ENCODE measurements at places on chromosomes 4 and X.

GRCh38 chr4:176563591-176563990 lies 229.1 kb downstream of the VEGFC start:
- H3K27ac ChIP-seq, result no peak overlapping the region
- no peaks in the 10 kb centered on the region for H3K4me1 ChIP-seq
- DNase-seq, result no peak
- H3K36me3 ChIP-seq, result no peaks in the 10 kb centered on the region

DNA sequence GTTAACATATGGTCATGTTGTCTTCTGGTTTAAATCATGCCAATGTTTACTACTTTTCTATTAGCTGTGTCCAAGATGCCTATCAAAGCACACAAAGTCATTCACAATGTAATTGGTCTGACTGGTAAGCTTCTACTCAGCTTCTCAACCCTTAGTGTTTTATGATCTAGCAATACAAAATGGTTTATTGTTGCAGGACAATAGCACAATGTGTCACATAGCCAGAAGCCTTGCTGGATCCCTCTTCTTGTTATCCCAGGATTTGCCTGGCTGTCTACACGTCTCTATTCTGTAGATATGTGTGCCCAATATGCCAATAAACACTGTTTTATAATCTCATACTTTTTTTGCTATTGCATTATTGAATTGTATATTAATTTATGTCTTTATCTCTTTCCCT lies 1111.0 kb upstream of the AGA start:
- H3K4me3 ChIP-seq, result no peak overlapping the region
- no peak overlapping the region for H3K27ac ChIP-seq
- H3K27me3 ChIP-seq, result no peaks in the 10 kb centered on the region
- no peak for DNase-seq
- H3K4me1 ChIP-seq, result no peaks in the 10 kb centered on the region

- no peak overlapping the region for H3K4me3 ChIP-seq
- no peak for DNase-seq
- H3K27me3 ChIP-seq, result no peaks in the 10 kb centered on the region
- no peaks in the 10 kb centered on the region for H3K4me1 ChIP-seq
Measured at GRCh38 chr4:164508771-164509170, 245.2 kb upstream of the SMIM31 start.

DNA sequence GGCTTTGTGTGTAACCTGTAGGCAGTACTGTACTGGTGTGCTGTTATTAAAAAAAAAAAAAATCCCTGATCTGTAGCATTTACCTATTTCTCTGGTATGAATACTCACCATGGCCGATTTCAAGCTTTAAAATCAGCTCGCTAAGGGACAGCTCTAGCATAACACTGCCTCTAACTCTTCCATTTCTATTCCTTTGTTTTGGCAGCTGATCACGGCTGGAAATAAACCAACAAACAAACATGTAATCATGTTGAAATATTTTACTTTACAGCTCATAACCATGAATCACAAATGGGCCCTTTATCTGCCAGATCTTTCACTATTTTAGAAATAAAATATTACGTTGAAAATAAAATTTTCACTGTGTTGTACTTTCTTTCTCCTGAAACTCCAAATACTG lies 60.5 kb upstream of the IL15 start:
- DNase-seq, result no peak
- no peaks in the 10 kb centered on the region for H3K4me1 ChIP-seq
- H3K36me3 ChIP-seq, result no peaks in the 10 kb centered on the region
- no peaks in the 10 kb centered on the region for H3K27me3 ChIP-seq
- H3K27ac ChIP-seq, result no peak overlapping the region
- H3K4me3 ChIP-seq, result no peak overlapping the region

DNA sequence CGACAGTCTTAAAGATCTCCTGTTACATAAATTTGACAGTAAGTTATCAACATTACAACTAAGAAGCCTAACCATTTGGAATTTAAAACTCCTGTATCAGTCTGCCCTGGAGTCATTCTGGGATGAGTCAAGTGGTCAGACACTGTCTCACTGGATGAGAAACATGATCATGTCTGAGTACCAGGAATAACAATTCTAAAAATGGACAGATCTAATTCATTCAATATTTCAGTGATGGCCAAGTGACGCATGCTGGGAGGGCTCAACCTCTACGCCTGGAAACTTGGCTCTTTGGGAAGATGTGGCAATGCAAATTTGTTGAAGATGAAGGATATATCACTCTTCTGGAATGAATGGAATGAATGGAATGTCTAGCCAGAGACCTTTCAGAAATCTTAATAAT lies 1427.2 kb downstream of the STIM2 start:
- H3K27me3 ChIP-seq, result no peaks in the 10 kb centered on the region
- no peaks in the 10 kb centered on the region for H3K4me1 ChIP-seq

DNA sequence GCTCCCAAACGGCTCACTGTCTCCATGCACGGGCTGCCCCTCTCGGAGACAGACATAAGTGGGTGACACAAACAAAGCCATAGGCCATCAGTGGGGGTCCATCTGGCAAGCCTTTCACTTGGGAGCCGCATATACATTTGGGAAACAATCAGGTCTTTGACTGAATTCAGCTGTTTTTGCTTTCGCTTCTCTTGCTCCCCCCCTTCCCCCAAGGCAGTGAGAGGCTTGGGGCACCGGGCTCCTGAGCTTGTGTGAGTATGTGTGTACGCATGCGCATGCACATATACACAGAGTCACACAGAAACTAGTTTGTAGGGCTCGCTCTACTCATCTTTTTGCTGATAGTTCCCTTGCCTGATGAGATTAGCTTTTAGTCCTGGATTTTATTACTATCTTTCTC lies 284.4 kb downstream of the AFF2 start:
- no peak for DNase-seq
- no peaks in the 10 kb centered on the region for H3K4me1 ChIP-seq
- H3K36me3 ChIP-seq, result no peaks in the 10 kb centered on the region

- H3K36me3 ChIP-seq, result no peaks in the 10 kb centered on the region
- no peak overlapping the region for H3K27ac ChIP-seq
- H3K4me3 ChIP-seq, result no peak overlapping the region
- no peak for DNase-seq
Measured at GRCh38 chr4:74021601-74022000, 16.9 kb downstream of the CXCL3 start.

DNA sequence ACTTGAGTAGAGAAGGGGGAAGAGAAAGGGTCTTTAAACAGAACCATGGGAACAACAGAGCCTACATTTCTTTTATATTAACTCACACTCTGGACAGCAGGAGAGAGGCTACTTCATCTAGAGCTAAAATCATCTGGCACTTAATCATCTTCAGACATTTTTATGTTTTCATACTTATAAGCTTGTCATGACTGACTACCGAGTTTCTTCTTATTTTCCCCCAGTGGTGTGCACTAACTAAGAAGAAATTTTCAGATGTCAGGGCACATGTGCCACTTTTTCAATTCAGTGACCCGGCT lies 11.8 kb upstream of the RTL5 start:
- H3K4me1 ChIP-seq, result peaks cover 33% of the 10 kb centered on the region
- H3K36me3 ChIP-seq, result no peaks in the 10 kb centered on the region
- H3K4me3 ChIP-seq, result no peak overlapping the region
- H3K27ac ChIP-seq, result no peak overlapping the region
- peaks cover 37% of the 10 kb centered on the region for H3K27me3 ChIP-seq

- DNase-seq, result no peak
- no peak overlapping the region for H3K4me3 ChIP-seq
- H3K27ac ChIP-seq, result no peak overlapping the region
- H3K4me1 ChIP-seq, result no peaks in the 10 kb centered on the region
- H3K27me3 ChIP-seq, result no peaks in the 10 kb centered on the region
- no peaks in the 10 kb centered on the region for H3K36me3 ChIP-seq
Measured at GRCh38 chr4:164318350-164318749, 435.6 kb upstream of the SMIM31 start.

DNA sequence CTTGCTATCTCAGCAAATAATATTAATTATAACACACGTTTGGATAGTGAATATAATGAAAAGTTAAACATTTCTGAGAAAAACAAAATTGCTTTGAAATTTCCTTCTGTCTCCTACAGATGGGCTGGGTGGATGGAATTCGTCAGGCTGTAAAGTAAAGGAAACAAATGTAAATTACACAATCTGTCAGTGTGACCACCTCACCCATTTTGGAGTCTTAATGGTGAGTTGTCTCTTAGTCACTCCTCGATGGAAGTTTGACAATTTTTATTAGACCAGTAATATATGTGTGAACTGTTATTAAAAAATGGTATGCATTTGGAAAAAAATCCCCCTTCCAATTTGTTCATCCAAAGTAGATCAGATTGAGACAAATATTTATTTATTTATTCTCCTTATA lies 92.5 kb upstream of the BRS3 start:
- H3K4me3 ChIP-seq, result no peak overlapping the region
- H3K27ac ChIP-seq, result no peak overlapping the region
- DNase-seq, result no peak

GRCh38 chr4:47218631-47219030 lies 187.3 kb downstream of the GABRB1 start:
- no peaks in the 10 kb centered on the region for H3K36me3 ChIP-seq
- H3K27me3 ChIP-seq, result no peaks in the 10 kb centered on the region
- no peak for DNase-seq
- no peak overlapping the region for H3K4me3 ChIP-seq

DNA sequence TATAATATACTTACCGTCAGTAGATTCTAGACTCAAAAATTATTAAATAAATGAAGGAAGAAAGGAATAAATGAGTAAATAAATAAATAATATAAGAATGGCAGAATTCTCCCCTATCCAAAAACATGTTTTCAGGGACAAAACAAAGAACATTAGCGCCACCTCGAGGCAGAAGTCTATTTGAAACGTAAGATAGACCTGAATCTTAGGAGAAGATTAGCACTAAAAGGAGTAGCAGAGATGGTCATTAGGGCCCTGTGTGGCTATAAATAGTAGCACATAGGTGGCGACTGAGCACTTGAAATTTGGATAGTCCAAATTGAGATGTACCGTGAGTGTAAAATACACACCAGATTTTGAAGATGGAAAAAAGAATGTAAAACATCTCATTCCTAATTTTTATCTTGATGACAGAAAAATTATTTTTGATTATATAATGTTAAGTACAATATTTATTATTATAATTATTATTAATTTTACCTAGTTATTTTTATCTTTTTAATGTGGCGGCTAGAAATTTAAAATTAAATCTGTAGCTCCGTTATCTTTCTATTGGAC lies 24.3 kb upstream of the SRD5A3 start:
- H3K4me3 ChIP-seq, result no peak overlapping the region
- H3K27me3 ChIP-seq, result peaks cover 4% of the 10 kb centered on the region
- peak; percentile 73 for DNase-seq

GRCh38 chr4:111537165-111537564 lies 608.1 kb upstream of the FAM241A start:
- H3K27me3 ChIP-seq, result no peaks in the 10 kb centered on the region
- H3K27ac ChIP-seq, result no peak overlapping the region
- H3K4me3 ChIP-seq, result no peak overlapping the region
- no peak for DNase-seq
- H3K4me1 ChIP-seq, result no peaks in the 10 kb centered on the region

DNA sequence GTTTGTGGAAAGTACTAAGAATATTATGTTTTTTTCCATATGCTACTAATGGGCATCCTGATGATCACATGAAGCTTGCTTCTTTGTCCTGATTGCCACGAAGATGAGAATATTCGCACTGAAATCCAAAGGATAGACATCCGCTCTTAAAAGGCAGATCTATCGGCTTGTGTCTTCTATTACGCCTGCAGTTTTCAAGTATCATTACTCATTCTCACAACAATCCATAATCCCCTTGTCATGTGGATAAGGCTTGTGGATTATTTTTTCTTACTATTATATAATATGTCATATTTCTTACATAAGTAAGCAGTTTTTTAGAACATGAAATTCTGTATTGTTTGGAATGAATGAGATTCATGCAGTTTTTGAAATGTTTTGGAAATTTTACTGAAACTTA lies 62.8 kb downstream of the KCNIP4 start:
- no peak for DNase-seq
- no peaks in the 10 kb centered on the region for H3K4me1 ChIP-seq
- H3K36me3 ChIP-seq, result no peaks in the 10 kb centered on the region

DNA sequence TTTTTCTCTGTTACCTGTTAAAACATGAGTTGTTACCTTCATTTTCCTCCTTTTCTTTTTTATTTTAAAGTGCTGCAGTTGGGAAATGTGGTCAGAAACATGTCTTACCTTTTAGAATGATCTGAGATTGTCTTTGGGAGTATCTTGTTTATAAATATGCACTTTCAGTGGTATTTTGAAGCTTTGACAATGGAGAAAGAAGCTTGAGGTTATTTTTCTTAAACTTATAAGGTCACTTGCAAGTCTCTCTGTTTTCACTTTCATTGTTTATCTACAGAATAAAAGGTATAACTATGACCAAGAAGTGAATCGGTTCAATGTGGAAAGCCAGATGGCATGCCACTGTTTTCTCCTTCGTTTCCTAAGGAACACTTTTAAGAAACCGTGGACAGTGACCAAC lies 167.5 kb upstream of the SLC7A11 start:
- no peaks in the 10 kb centered on the region for H3K4me1 ChIP-seq
- no peak overlapping the region for H3K27ac ChIP-seq
- no peak overlapping the region for H3K4me3 ChIP-seq
- H3K27me3 ChIP-seq, result no peaks in the 10 kb centered on the region
- DNase-seq, result no peak

DNA sequence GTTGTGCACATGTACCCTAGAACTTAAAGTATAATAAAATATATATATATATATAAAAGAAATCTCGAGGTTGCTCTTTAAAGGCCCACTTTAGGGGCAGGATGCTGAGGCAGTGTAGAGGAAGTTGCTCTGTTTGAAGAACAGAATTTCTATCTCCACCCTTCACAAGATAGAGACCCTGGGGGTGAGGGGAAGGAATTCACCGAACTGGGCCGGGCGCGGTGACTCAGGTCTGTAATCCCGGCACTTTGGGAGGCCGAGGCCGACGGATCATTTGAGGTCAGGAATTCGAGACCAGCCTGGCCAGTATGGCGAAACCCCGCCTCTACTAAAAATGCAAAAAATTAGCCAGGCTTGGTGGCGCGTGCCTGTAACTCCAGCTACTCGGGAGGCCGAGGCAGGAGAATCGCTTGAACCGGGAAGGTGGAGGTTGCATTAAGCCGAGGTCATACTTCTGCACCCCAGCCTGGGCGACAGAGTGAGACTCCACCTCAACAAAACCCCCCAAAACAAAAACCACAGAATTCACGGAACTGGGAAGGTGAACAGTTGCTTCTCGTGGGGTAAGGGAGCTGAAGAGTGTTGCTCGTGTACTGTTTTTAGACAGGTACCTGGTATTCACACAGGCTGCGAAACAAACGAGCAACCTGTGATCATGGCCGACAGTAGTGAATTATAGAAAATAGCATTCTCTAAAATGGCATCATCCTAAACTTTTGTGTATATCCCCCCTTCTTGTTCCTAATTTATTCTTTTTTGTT lies 6.2 kb downstream of the PLAC8 start:
- H3K4me3 ChIP-seq, result peak overlapping the region; percentile 93
- DNase-seq, result peak; percentile 49
- H3K27me3 ChIP-seq, result no peaks in the 10 kb centered on the region
- H3K36me3 ChIP-seq, result peaks cover 81% of the 10 kb centered on the region
- peaks cover 50% of the 10 kb centered on the region for H3K4me1 ChIP-seq

GRCh38 chr4:69589884-69590283 lies 49.6 kb downstream of the UGT2A2 start:
- DNase-seq, result no peak
- no peak overlapping the region for H3K4me3 ChIP-seq
- H3K36me3 ChIP-seq, result no peaks in the 10 kb centered on the region
- no peak overlapping the region for H3K27ac ChIP-seq
- H3K4me1 ChIP-seq, result no peaks in the 10 kb centered on the region
